ENCODE measurements at places on chromosomes 2 and 18. TPM values are rescaled to one million over a fixed set of nuclear protein-coding genes. Genes with fewer than 3 reads are reported as not detected.

ZNF512 gene
- 74.2 TPM for total RNA-seq

CTAGE1 gene
- not detected for total RNA-seq

TDRD15 gene
- total RNA-seq, result 0.84 TPM

HRH4 gene
- not detected for total RNA-seq

MC5R gene
- 1.2 TPM for total RNA-seq

WDFY1 gene
- 51.3 TPM for total RNA-seq

TOGARAM2 gene
- 10.4 TPM for total RNA-seq

GALNT13 gene
- 0.60 TPM for total RNA-seq

AMER3 gene
- not detected for total RNA-seq

GPR45 gene
- not detected for total RNA-seq

GRCh38 chr18:13237641-13238040 lies 19.1 kb downstream of the LDLRAD4 start:
- DNase-seq, result no peak

DNA sequence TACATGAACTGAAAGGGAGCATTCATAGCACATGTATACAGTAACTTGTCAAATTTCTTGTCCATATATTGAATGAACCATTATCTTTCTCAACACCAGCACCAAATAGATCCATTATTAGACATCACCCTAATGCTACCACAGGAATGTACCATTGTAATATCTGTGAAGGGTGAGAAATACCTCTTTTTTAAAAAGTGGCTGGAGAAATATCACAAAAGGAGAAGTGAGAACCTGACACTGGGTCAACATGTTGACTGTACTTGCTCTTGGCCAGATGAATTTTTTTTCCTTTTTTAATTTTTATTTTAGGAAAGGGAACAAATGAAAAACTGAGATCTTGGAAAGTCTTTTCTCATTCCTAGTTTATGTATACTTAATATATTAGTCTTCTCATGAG lies 63.5 kb downstream of the CAVIN2 start:
- no peak for DNase-seq

DNA sequence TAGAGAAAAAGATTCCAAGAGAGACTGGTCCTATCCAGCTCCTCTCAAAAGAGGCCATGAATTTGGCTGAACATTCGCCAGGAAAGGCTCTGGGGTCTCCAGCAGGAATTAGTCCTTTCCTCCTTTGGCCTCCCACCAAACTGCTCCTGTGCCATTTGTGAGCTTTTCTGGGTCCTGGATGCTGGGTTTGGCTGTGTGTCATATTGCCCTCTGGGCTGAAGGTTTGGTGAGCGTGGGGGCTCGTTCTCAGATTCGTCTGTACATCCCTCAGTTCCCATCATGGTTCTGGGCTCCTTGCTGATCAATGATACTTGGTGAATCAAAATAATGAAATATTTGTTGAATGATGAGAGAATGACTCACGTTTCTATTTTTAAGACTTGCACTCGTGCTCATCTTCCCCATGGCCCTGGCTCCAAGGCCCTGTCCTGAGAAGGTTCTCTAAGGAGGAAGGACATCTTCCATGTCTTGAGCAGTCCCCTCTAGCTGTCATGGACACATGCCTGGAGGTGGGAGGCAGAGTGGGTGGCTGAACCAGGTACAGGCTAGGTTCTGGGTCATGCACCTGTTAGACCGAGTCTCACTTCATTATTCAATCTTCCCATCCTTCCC lies 47.8 kb upstream of the RHOB start:
- no peak for DNase-seq

- no peak for DNase-seq
Measured at GRCh38 chr2:24121469-24121868, 1.7 kb downstream of the PFN4 start.

DNA sequence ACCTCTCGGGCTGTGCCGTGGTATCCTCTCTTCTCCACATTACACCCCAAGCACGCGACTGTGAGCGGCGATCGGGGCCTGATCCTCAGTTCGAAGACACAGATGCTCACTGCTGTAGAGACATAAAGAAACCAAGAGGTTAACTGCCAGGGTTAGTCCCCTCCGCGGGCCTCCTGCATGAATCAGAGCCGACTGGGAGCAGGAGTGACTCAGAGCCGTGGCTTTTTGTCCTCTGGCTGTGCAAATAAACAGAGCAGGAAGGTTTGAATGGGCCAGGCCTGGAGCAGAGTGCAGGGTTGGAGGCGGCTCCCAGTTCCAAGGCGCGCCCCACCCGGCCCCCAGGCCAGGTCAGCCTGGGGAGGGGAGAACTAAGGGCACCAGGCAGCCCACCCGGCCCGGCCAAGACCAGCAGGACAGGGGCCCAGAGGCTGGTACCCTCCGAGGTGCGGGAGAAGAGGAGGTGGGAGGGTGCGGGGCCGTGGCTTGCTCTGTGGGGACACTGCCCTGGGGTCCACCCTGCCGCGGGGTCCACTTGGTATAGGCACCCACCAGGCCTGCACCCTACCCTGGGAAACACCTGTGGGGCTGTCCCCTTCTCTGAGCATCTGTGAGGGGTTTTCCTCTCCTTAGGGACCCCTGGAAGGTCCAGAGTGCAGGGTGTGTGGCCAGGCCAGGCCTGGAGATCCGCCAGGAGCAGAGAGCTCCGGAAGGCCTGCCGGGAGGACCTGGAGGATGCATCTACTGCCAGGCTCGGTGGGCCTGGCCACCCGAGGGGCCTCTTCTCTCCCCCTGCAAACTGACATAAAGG lies 16.5 kb downstream of the TWIST2 start:
- peak; percentile 70 for DNase-seq

DNA sequence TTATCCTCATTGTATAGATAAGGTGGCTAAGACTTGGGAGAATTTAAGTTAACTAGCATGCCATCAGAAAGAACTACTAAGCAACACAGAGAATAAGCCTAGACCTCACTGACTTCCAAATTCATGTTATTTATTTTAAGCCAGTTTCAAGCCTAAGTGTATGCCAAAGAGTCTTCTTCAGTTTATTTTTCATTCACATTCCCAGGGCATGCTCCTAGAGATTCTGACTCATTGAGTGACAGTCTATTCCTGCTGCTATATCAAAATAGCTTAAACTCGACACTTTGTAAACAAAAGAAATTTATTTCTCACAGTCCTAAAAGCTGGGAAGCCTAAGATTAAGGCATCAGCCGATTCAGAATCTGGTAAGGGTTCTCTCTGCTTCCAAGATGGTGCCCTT lies 467.1 kb downstream of the MBD2 start:
- no peak for DNase-seq

GRCh38 chr18:2997846-2998564 lies 14.9 kb downstream of the LPIN2 start:
- no peak for DNase-seq

DNA sequence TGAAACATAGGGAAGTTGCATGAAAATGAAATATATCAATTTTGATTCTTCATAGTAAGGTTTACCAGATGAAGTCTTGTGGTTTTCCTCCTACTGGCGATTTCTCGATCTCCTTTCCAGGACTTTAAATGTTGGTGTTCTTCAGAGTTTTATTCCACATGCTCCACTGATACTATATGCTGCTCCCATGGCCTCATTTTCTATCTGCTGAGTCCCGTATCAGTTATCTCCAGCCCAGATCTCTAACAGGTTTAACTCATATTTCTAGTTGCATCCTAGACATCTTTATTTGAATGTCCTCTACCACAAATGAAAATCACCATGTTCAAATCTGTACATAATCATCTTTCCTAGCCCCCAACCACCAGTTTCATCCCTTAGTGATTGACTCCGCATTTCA lies 71.8 kb downstream of the COX7A2L start:
- no peak for DNase-seq

- no peak for DNase-seq
Measured at GRCh38 chr2:184729581-184729980, 131.3 kb downstream of the ZNF804A start.

DNA sequence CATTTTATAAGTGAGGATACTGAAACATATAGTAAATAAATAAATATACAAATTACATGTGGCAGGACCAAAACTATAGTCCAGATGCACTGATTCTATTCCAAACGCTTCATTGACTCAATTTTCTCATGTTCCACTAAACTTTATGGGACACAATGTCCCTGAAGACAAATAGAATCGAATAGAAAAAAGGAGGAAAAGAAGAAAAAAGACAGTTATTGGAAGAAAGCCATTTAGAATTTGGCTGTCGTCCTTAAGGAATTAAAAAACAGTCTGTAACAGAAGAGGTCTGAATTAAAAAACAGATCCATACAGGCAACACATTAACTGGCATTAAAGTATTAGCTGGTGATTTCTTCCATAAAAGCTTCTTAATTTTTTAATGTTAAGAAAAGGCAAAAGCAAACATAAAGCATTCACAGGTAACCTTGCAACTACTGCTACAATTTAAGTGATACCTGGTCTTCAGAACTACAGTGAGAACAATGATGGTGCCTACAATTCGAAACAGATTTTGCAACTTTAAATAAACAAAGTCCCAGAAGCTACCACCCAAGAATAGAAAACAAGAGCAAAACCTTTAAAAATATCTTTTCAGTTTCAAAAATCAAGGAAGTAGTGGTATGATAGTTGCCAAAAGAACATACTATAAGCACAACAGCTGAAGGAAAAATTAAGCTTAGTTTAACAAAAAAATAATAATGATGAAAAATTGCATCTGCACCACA lies 17.4 kb upstream of the CHAC2 start:
- no peak for DNase-seq

DNA sequence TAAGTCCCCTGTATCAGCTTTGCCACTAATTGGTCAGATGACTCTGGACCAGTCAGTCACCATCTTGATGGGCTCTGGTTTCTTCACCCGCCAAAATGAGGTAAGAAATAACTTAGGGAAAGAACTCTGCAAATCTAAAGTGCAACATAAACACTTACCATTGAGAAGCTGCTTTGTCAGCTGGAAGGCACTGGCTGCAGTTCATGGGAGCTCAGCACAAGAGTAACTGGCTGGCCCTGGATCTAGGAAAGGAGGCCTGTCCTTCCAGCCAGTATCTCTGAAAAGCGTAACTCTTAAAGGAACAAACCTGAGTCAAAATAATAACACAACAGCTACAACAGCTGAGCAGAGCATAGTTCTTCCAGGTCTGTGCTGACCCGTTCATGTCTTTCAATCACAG lies 123.9 kb downstream of the CACNB4 start:
- no peak for DNase-seq

DNA sequence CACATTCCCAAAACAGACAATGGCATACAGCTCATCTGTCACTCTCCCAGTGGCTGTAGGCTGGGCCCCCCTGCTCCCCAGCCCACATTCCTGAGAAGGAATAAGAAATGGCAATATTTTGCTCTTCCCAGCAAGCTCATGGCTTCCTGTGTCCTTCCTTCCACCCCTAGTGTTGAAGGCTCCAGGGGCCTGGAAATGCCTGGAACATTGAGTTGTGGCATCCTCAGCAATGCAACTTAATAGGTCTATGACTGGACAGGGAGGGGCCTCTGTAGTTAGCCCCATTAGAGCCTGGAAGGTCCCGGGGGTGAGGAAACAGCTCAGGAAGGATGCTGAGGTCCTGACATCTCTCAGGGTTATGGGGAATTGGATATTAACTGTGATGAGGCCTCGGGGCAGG lies 3.3 kb downstream of the KIF3C start:
- DNase-seq, result no peak

DNA sequence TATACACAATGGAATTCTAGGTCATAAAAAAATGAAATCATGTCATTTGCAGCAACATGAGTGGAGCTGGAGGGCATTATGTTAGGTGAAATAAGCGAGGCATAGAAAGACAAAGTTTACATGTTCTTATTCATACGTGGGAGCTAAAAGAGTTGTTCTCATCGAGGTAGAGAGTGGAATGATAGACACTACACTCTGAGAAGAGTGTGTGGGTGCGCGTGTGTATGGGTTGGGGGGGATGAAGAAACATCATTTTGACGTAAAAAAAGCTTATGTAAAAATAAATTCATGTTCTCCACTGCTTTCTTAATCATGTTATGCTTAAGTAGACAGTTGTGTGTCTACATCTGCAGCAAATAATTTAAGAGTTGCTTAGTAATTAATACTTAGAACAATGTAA lies 123.6 kb downstream of the ZNF804A start:
- DNase-seq, result no peak

DNA sequence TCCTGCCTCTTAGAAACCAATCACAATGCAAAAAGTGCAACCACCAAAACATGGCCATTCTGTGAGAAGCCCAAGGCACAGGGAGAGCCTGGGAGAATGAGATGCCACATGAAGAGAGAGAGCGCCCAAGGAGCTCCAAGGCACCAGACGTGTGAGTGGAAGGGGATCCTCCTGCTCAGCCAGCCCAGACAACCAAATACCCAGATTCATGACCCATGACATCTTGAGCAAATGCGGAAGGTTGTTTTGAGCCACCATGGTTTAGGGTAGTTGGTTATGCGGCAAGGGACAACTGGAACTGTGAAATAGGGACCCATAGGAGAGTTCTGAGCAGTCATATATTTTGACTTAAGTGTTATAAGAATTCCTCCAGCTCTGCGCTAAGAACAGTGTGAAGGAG lies 7.0 kb downstream of the AFF3 start:
- DNase-seq, result no peak

- DNase-seq, result no peak
Measured at GRCh38 chr2:169561364-169561763, 12.3 kb downstream of the FASTKD1 start.

DNA sequence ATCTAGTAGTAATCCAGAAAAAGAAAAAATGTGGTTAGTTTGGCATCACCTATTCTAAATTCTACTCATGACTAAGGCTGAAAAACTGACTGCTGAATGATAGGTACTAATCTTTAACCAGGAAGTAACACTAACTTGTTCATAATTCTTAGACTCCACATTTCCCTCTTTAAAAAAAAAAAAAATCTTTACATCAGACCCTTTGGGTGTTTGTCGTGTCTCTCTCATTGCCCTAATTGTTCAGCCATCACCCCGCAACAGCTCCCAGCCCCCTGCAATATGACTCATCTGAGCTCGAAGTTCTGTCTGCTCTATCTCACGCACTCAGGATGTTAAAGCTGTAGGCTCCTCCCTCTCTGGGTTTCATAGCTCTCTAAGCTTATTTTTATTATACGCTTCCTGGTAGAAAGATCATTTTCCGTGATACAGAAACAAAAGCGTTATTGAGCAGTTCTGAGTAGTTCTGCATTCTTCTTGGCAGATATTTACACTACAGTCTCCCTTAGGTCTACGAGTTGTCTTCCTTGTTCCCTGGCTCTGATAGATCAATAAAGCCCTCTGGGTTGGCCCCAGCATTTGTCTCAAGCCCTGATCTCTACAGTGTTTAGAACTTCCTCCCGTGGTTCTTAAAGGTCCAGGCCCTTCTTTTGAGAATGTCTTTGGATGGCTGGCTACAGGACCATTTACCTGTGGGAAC lies 95.6 kb downstream of the TNFRSF11A start:
- DNase-seq, result no peak

GRCh38 chr2:44713170-44713569 lies 228.3 kb upstream of the SIX3 start:
- DNase-seq, result no peak

- no peak for DNase-seq
Measured at GRCh38 chr2:216621292-216621691, 11.9 kb upstream of the IGFBP2 start.

DNA sequence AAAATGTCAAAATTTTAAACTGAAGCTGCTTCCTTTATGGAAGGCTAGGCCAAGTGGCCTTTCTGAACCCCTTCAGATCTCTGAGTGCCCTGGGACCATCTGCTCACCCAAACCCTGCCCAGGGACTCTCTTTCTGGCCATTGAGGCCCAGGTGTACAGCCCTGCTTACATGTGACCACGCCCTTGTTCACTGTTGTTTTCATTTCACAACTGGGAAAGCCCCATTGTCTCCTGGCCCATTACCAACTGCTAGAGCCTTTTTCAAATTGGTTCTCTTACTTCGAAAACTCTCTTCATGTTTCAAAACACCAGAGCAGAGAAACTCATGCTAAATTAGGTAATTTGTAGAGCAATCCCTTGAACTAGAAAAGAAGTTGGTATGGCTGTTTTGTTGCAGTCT lies 219.5 kb upstream of the TANK start:
- no peak for DNase-seq

Data from omental fat pad (tissue), 4 donors.